IMR-90 (cell line): ENCODE measurements at places on chromosomes 6 and 20. TPM values are rescaled to one million over a fixed set of nuclear protein-coding genes. Genes with fewer than 3 reads are reported as not detected.

- peak; percentile 81 for DNase-seq
These were observed 241.0 kb downstream of the ADGRG6 start for GRCh38 chr6:142542704-142543233.

The SLC25A27 gene
- polyA plus RNA-seq = 0.63 and 1.3 TPM in 2 replicates

The OR12D3 gene
- polyA plus RNA-seq = not detected in 2 replicates

GRCh38 chr20:2859330-2860121 lies 13.8 kb upstream of the PTPRA start:
- DNase-seq = no peak

- DNase-seq = peak; percentile 12
These were observed 241.6 kb upstream of the BTBD3 start for GRCh38 chr20:11675920-11676629.

- DNase-seq = peak; percentile 95
These were observed 54.8 kb downstream of the NFATC2 start for GRCh38 chr20:51487565-51488268.

The IL20RA gene
- 0.02 TPM in 1 of 2 replicates, not detected in the other for polyA plus RNA-seq

The BHLHE23 gene
- polyA plus RNA-seq = not detected in 2 replicates

GRCh38 chr6:112031960-112032359 lies 21.9 kb upstream of the CCN6 start:
- no peak for DNase-seq

The SLC17A3 gene
- not detected in 2 replicates for polyA plus RNA-seq

The SPACA1 gene
- not detected in 2 replicates for polyA plus RNA-seq

The IL17F gene
- not detected in 2 replicates for polyA plus RNA-seq

The RAET1L gene
- not detected in 2 replicates for polyA plus RNA-seq

- DNase-seq = no peak
These were observed 172.9 kb downstream of the MCHR2 start for GRCh38 chr6:99821164-99821563.

GRCh38 chr6:163634211-163635171 lies 220.0 kb downstream of the QKI start:
- no peak for DNase-seq

GRCh38 chr6:5208057-5208456 lies 52.7 kb downstream of the LYRM4 start:
- peak; percentile 60 for DNase-seq

DNA sequence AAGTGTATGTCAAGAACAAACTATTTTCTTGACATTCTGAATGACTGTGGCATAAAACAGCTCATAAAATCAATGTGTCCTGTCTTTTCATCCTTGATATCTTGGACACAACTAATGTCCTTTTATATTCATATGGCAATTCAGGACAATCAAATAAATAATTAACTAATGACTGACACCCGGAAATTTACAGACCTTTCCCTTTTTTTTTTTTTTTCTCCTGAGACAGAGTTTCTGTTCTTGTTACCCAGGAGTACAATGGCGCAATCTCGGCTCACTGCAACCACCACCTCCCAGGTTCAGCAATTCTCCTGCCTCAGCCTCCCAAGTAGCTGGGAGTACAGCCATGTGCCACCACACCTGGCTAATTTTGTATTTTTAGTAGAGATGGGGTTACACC lies 107.1 kb upstream of the LGSN start:
- no peak for DNase-seq

DNA sequence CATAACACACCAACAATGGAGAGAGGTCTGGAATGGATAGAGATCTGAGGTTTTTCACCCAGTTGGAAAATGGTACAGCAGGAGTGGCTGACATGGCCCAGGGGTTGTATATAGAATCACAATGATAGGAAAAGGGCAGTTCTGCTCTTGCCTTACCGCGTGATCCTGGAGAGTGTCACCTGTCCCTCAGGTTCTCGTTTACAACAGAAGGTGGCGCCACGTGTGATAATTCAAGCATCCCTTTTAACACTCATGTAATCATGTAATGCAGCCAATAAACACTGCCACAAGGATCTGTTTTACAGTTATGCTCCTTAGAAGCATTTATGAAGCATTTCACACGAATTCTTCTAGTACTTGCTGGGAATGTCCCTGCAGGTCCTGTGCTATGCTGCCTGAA lies 12.9 kb upstream of the WFDC2 start:
- DNase-seq = no peak

The OSTM1 gene
- 8.0 and 10.4 TPM in 2 replicates for polyA plus RNA-seq

GRCh38 chr6:12748815-12749521 lies 32.4 kb downstream of the PHACTR1 start:
- no peak for DNase-seq

- DNase-seq = no peak
These were observed 44.9 kb downstream of the ATXN1 start for GRCh38 chr6:16716321-16716858.

The MARCKS gene
- 34.5 and 46.8 TPM in 2 replicates for polyA plus RNA-seq

The CD164 gene
- 146 and 148 TPM in 2 replicates for polyA plus RNA-seq

- no peak for DNase-seq
These were observed 125.0 kb upstream of the RPS6KA2 start for GRCh38 chr6:166752097-166752496.

GRCh38 chr6:36762123-36762522 lies 64.5 kb downstream of the RAB44 start:
- DNase-seq = no peak

The WFDC12 gene
- polyA plus RNA-seq = not detected in 2 replicates

The SPTLC3 gene
- polyA plus RNA-seq = 0.44 and 0.56 TPM in 2 replicates

The UBE2V1 gene
- polyA plus RNA-seq = 128 and 138 TPM in 2 replicates

- DNase-seq = no peak
These were observed 132.0 kb upstream of the RUNX2 start for GRCh38 chr6:45196121-45196520.

The SLC26A8 gene
- polyA plus RNA-seq = 0.07 TPM in 1 of 2 replicates, not detected in the other

DNA sequence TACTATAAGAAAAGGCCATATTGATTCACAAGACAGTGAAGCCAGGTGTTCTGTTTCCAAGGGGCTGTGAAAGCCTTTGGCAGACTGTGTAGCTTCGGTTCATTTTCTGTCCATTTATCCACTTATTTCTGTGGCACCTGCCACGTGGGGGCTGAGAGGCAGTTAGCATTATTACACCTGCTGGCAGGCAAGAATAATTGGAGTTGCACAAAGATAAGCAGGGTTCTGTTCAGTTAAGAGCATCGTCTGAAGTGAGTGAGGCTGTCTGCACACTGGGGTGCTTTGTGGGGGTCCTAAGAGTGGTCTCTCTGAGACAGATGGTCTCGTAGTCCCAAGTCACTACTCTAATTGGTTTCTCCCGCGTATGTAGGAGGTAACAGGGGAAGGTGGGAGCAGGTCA lies 60.6 kb upstream of the CCN6 start:
- no peak for DNase-seq

The VEGFA gene
- polyA plus RNA-seq = 211 and 234 TPM in 2 replicates

The NUP153 gene
- polyA plus RNA-seq = 17.2 and 17.5 TPM in 2 replicates

The MAS1 gene
- under 0.01 TPM in 1 of 2 replicates, not detected in the other for polyA plus RNA-seq

The SLC22A3 gene
- not detected in 2 replicates for polyA plus RNA-seq

- no peak for DNase-seq
These were observed 655.2 kb upstream of the MAP3K7 start for GRCh38 chr6:91241946-91242613.

DNA sequence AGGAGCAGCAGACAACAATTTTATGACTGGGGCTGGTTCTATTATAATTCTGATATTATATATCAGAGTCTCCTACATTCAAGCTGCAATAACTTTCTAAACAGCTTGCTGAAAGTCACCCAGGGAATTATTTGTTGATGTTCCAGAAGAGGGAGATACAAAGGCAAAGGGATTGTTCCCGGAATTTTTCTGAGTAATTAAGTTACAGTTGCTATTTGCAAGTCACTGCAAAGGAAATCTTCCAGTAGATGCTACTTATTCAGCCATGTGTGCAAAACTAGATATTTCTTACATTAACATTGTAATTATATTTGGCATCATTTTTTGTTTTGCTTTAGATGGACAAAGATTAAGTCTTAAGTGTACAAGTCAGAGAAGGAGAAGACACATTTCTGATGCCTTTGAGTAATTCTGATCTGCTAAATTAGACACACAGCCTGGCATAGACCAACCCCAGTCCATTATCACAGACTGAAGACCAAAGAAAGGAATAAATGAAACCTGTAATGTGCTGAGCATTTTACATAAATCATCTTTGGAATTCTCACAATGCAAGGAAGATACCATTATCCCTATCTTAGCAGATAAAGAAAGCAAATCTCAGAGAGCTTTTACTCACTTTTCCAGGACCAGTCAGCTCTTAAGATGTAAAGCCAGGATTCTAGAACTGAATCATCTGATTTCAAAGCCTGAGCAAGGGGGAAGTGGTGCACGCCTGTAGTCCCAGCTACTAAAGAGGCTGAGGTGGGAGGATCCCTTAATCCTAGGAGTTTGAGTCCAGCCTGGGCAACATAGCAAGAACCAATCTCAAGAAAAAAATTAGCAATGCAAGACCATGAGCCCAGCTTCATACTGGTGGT lies 62.6 kb upstream of the AKAP12 start:
- DNase-seq = no peak

DNA sequence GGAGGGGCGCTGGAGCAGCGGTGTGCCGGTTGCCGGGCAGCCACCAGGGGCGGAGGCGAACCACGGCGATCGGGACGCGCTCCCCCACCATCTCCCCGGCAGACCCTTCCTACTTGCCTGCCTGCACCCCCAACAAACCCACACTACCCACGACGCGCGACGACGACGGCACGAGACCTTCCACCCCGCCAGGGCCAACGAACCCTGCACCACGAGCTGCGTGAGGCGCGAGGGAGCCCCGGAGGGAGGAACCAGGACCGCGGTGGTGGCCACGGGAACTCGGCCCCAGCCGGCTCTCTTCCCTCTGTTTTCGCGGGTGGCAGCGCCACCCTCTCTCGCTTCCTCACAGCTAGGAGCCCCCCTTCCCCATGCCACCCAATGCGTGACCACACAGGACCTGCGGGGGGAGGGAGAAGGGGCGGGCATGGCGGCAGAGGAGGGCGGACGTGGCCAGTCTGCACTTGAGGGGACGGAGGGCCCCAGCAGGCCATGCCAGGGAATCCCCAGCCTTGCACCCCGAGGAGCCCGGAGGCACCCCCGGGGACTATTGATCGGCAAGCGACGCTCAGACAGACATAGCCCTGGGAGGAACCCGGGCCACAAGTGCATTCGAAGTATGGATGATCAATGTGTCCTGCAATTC lies 1516.4 kb upstream of the DEFB115 start:
- no peak for DNase-seq

GRCh38 chr6:150883521-150883920 lies 18.0 kb downstream of the MTHFD1L start:
- DNase-seq = peak; percentile 49

GRCh38 chr6:133301835-133302234 lies 60.7 kb downstream of the EYA4 start:
- no peak for DNase-seq

DNA sequence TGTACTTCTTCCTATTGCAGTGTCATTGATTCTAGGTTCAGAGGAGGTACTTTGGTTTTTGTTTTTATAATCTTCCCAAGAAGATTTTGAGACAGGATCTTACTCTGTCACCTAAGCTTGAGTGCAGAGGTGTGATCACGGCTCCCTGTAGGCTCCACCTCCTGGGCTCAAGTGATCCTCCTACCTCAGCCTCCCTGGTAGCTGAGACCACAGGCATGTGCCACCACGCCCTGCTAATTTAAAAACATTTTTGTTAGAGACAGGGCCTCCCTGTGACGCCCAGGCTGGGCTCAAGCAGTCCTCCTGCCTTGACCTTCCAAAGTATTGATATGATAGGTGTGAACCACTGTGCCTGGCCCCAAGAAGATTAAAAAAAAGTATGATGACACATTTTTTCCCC lies 3.4 kb upstream of the SLC17A5 start:
- no peak for DNase-seq

DNA sequence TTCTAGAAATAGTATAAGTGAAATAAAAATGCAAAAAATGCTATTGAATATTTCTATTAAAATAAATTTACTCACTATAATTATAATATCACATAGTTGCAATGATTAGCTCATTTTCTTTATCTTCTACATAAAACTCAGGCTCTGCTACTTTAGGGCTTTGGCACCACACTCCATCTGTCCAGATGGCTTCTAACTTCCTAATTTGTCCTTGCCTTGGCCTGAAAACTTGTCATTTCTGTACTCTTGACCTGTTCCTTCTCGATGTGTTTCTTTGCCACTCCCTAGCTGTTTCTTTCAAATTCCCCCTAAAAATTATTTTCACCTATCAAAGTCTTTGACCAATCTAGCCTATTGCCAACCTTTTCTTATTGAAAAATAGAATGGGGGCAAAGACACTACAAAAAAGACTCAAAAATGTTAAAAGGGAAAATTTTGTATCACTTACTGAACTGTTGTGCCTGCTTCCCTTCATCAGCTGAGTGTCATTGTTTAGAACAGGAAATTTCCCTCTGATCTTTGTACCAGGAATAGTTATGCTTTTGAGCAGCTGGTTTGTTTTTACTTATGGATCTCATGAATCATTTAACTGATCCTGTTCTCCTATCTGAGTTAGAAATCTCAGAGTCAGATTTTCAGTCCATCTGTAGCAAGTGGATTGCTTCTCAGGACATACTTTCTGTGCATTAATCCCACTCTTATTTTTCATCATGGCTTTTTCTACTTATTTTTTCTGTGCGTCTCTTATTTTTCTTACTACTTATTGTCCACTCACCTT lies 279.2 kb upstream of the CNR1 start:
- DNase-seq = no peak

- DNase-seq = peak; percentile 60
These were observed 72.8 kb upstream of the CEP85L start for GRCh38 chr6:118724211-118724610.

GRCh38 chr20:38859070-38859690 lies 53.7 kb downstream of the PPP1R16B start:
- DNase-seq = no peak

GRCh38 chr6:128686084-128686483 lies 165.7 kb upstream of the PTPRK start:
- DNase-seq = no peak
